ENCODE measurements at places on chromosomes 12 and 14.

DNA sequence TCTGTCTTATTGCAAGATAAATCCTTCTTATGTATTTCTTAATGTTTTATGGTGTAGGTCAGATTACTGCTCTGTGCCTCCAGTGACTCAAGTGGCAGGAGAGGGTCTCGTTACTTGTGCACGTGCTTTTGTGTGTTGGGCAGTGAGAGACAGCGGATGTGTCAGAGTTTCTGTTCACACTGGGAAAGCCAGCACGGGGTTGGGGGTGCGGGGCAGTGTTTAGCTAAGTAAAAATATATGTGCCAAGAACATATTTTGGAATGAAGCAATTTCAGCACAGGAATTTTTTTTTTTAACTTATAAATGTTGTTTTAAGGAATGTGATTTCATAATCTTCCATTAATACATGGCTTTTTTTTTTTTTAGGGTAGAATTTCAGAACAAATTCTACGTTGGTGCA lies 4.5 kb upstream of the DNAH10 start:
- no peak for DNase-seq

GRCh38 chr14:55092341-55092740 lies 36.7 kb upstream of the LGALS3 start:
- no peak for DNase-seq

DNA sequence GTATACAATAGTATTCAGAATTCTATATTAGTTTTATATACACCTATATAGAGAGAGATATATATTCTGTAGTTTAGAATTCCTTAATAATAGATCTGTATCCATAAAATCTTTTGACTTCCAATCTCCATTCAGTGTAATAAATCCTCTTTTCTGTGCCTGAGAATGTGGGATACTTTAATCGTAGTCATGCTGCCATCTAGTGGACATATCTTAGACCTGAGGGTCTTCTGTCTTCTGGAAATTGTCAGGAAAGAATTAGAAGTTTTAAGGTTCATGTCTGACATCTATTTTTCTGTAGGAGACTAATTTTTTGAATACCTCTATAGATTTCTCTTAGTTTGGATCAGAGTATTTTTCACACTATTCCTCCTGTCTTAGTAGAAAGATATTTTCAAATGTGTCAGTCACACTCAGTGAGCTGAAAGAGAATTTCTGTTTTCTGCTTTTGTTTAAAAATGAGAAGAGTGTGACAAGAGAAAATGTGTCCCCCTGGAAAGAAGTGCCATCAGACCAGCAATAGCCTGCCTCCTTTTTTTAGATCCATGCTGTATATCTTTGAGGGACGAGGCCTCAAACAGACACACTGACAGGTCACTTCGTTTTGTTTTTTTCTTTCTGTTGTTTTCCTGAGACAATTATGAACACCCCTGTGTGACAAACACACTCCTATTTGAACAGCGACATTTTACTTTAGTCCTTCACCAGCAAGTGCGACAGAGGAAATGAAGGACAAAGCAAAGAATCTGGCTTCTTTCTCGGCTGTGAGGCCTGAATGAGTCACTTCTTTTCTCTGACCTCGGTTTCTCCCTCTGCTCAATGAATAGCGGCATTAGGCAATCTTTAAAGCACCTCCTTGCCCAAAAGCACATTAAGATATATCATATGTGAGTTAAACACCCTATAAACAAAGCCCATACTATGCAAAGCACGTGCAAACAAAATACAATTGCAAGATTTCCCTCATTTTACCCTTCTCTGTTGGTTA lies 96.3 kb downstream of the GALC start:
- DNase-seq: peak; percentile 38

DNA sequence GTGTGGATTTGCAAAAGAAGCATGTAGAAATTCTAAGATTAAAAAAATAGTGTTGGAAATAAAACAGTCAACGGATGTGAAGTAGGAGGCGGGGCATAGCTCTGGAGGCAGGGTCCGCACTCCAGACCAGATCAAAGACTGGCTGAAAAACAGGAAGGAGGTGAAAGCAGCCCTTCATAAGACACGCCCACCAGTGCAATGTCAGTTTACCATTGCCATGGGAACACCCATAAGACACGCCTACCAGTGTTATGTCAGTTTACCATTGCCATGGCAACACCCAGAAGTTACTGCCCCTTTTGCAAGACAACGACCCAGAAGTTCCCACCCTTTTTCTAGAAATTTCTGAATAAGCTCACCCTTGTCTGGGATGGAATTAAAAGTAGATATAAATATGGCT lies 87.1 kb downstream of the FZD10 start:
- no peak for DNase-seq

GRCh38 chr12:116600959-116601918 lies 42.1 kb downstream of the MAP1LC3B2 start:
- DNase-seq: no peak

GRCh38 chr12:108296945-108297344 lies 42.2 kb downstream of the CMKLR1 start:
- DNase-seq: no peak

Measured in NCI-H187 (cell line).